ENCODE measurements at places on chromosomes 3 and 15.

GRCh38 chr15:76169018-76169417 is 109.2 kb downstream of the TMEM266 start:
- DNase-seq: no peak
- no peaks in the 10 kb centered on the region for H3K4me1 ChIP-seq
- no peak overlapping the region for H3K27ac ChIP-seq
- H3K36me3 ChIP-seq: no peaks in the 10 kb centered on the region
- H3K4me3 ChIP-seq: no peak overlapping the region

DNA sequence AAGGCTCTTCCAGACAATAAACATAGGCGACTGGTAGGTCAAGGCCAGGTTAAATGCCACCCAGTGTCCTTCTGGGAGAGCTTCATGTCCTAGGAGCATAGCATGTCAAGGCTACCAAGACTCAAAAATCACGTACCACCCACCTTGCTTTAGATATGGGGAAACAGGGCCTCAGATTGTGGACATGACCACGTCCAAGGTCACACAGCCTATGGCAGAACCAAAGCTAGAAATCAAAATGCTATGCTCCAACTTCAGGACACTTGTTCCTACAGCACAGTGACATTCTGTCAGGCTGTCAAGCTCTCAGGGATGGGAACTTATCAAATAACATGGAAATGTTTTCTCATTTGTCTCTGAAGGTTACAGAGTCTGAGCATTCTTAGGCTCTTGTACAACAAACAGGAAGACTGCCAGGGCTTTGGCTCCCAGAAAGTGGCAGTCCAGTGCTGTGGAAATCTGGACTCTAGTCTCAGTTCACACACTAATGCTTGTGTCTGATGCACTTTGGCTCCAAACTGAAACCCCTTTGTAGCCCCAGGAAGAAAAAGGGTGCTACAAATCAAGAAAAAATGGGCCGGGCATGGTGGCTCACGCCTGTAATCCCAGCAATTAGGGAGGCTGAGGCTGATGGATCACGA is 170.4 kb upstream of the LPP start:
- H3K36me3 ChIP-seq: no peaks in the 10 kb centered on the region
- no peaks in the 10 kb centered on the region for H3K27me3 ChIP-seq
- H3K4me3 ChIP-seq: no peak overlapping the region

DNA sequence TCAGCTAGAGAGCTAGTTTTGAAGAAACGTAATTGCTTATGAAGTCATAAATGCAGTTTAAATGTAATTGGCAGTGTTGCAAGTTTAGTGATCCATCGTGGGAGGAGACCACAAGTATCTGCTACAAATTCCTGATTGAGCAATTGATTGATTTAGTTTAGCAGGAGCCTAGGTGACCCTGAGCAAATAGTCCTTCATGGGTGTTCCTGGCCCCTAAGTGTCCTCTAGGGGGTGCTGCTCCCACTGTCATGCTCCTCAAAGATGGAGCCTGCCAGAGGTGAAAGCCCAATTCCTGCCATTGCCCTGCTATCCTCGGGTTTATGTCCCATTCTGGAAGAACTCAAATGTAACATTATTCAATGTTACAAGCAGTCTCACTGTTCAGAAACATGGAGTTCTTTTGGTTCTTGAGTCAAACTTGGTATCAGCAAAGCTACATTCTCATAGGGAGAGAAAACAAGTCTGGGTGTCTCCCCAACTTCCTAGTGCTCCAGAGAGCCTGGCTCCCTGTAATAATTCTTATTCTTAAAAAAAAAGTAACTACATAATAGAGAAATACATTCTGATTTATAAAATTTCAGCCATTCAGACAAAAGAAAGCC is 29.8 kb upstream of the SENP5 start:
- H3K27me3 ChIP-seq: no peaks in the 10 kb centered on the region
- H3K4me3 ChIP-seq: no peak overlapping the region
- H3K36me3 ChIP-seq: no peaks in the 10 kb centered on the region
- no peak overlapping the region for H3K27ac ChIP-seq

DNA sequence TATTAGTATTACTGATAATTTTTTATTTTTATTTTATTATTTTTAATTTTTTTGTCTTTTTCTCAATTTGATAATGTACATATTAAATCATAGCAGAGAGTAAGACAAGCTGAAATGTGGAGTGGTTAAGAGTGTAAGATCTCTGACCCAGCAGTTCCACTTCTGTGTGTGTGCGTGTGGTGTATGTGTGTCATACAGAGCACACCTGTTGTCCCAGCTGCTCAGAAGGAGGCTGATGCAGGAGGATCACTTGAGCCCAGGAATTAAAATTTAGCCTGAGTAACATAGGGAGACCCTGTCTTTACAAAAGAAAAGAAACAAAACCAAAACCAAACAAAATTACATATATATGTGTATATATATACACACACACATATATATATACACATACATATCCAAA is 1.4 kb upstream of the CIDEC start:
- no peak overlapping the region for H3K4me3 ChIP-seq
- H3K27me3 ChIP-seq: no peaks in the 10 kb centered on the region
- DNase-seq: no peak
- H3K4me1 ChIP-seq: no peaks in the 10 kb centered on the region
- no peaks in the 10 kb centered on the region for H3K36me3 ChIP-seq

GRCh38 chr3:173138026-173138425 is 3.0 kb downstream of the SPATA16 start:
- no peaks in the 10 kb centered on the region for H3K27me3 ChIP-seq
- no peak for DNase-seq
- no peak overlapping the region for H3K4me3 ChIP-seq
- H3K27ac ChIP-seq: no peak overlapping the region

DNA sequence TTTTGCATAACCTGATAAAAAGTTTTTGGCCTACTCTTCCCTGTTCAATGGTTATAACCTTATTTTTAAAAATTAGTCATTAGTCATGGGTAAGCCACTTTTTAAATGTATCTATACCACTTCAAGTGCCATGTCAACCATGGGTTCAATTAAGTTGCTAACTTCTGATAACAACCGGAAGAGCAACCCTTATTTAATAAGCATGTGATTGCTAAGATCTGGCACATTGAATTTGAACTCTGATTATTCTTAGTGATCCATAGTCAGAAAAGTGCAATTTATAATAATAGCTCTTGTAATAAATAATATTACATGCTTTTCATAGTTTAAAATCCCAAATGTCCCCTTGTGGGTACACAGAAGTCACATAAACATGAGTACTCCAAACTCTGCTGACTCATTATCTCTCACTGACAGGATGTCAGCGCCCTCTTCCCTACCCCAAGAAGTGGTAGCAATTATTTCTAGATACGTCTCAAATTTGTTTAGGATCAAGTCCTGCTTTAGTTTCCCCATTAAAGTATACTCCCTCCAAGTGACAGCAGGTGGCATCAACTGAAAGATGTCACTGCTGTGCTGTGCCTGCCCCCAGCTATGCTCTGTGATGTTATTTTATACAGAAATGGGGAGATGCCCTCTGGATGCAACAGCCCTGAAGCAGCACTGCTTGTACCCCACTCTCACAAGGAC is 18.6 kb downstream of the SAMD7 start:
- no peak overlapping the region for H3K4me3 ChIP-seq
- no peak overlapping the region for H3K27ac ChIP-seq
- DNase-seq: no peak
- H3K4me1 ChIP-seq: no peaks in the 10 kb centered on the region
- H3K27me3 ChIP-seq: no peaks in the 10 kb centered on the region
- H3K36me3 ChIP-seq: no peaks in the 10 kb centered on the region

DNA sequence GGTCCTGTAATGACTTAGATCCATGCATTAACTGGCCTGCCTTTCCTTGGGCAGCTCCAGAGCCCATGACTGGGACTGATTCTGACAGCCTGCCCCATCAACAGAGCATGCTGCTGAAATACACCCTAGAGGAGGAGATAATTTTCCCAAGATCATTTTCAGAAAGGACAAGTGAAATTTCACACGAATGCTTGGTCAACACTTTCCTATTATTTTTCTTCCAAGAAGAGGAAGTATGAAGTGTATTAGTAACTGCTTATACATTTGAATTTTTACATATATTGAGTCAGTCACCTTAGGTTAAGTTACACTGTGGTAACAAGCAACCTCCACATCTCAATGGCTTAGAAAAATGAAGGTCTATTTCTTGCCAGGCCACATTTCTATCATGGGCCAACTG is 9.7 kb upstream of the NMNAT3 start:
- no peaks in the 10 kb centered on the region for H3K27me3 ChIP-seq
- H3K36me3 ChIP-seq: no peaks in the 10 kb centered on the region
- H3K4me3 ChIP-seq: no peak overlapping the region
- H3K4me1 ChIP-seq: no peaks in the 10 kb centered on the region

- no peaks in the 10 kb centered on the region for H3K27me3 ChIP-seq
- no peaks in the 10 kb centered on the region for H3K36me3 ChIP-seq
- no peak for DNase-seq
- no peak overlapping the region for H3K27ac ChIP-seq
- no peaks in the 10 kb centered on the region for H3K4me1 ChIP-seq
- H3K4me3 ChIP-seq: no peak overlapping the region
These were observed 330.5 kb downstream of the ROBO2 start for GRCh38 chr3:77370413-77370812.

DNA sequence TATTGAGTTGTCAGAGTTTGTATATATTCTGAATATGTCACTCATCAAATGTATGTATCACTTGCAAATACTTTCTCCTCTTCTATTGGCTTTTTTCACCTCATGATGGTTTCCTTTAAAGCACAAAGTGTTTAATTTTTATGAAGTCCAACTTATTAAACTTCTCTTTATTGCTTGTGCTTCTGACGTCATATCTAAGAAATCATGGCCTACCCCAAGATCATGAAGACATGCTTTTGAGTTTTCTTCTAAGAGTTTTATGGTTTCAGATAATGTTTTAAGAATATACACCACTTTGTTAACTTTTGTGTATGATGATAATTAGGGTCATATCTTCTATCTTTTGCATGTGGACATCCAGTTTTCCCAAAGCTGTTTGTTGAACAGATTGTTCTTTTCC is 417.2 kb upstream of the ATP10A start:
- DNase-seq: no peak
- H3K27ac ChIP-seq: no peak overlapping the region
- no peaks in the 10 kb centered on the region for H3K36me3 ChIP-seq

DNA sequence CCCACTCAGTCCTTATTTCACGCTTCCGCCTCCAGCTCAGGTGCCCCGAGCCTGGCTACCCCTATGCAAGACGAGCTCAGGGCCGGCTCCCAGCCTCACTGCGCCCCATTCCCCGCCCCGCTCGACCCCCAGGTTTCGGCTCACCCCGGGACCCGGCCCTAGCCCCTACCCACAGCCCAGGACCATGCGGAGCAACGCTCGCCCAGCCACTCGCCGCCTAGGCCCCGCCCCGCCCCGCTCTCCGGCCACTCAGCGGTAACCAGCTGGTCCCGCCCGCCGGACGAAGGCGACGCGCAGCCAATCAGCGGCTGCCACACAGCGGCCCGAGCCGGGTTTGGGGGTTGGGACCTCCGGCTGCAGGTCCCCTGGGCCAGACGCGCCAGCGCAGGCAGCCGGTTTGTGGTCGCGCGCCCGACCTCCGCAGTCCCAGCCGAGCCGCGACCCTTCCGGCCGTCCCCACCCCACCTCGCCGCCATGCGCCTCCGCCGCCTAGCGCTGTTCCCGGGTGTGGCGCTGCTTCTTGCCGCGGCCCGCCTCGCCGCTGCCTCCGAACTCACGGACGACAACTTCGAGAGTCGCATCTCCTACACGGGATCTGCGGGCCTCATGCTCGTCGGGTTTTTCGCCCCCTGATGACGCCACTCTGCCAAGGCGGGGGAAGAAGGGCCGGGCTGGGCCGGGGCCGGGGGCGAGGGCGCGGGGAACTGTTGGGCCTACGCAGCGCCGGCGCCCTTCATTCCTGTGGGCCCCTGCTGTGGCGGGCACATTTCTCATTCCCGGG is at the start of gene CATSPER2:
TSS of gene CATSPER2 (minus strand) at position 196 of the 781 bp plus-strand sequence. CDS start 783 bp downstream, outside the sequence.
- no peaks in the 10 kb centered on the region for H3K4me1 ChIP-seq
- H3K36me3 ChIP-seq: peaks cover 6% of the 10 kb centered on the region
- no peak within 1 kb of the TSS for H3K27ac ChIP-seq

DNA sequence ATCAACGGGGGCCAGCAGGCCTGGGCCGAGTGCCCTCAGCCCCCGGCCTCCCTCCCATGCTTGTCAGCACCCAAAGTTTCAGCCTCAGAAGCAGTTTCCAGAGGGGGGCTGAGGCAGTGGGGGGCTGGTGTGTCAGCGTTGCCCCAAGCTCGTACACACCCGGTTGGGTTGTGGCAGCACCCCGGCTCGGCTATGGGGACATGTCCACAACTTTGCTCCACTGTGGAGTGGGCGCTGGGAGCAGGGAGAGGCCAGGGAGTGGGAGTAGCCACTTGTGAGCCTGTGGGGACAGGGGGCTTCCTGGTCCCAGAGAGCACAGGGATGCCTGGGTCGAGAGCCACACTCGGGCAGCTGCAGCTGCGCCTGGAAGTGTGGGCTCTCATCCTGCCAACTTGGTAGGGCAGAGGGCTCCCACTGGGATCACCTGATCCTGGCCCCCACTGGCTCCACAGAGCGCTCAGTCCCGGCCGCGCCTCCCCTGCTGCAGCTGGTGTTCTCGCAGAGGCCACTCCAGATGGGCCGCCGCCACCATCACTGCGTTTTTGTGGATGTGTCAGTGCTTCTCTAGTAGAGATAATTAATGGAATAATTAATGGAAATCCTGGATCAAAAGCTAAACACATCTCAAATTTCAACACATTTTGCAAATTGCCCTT is 75.1 kb downstream of the NR1D2 start:
- DNase-seq: no peak
- H3K27ac ChIP-seq: no peak overlapping the region
- no peaks in the 10 kb centered on the region for H3K27me3 ChIP-seq
- H3K36me3 ChIP-seq: no peaks in the 10 kb centered on the region
- H3K4me1 ChIP-seq: no peaks in the 10 kb centered on the region
